ENCODE measurements at places on chromosomes 7 and 10.

DNA sequence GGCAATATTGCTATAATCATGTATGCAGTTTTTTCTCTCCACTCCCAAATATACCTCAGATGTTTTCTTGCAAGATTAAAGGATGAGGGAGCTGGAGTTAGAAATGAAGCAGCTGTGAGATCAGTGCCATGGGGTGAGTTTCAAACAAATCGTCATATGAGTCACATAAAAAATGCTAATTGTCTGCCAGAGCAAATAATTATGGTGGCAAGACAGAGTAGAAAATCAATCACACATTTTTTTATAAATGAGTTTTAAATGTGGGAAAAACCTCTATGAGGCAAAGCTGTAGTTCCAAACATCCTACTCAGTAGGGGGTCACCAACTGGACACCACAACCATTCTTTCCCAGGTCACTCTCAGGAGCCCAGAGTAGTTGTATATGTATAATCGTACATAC lies 55.3 kb downstream of the CH25H start:
- ATAC-seq: no peak

DNA sequence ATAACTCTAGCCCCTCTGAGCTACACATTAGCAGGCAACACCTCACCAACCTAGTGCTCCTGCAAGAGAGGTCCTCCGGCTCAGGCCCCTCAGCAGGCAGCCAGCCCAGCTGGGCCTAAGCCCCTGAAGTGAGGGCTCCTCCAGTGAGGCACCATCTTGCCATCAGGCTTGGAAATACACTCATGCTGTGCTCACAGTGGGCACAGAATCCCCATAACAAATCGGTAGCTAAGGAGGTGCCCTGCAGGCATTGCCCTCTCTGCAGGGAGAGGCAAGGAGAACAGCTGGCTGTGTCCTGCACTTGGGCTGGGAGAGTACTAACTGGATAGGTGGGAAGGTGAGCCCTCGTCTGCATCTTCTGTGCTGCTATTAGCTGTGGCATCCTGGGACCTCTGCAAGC lies 3.7 kb upstream of the C10orf71 start:
- no peak for ATAC-seq

GRCh38 chr10:69123306-69123746 lies 652 bp upstream of the VPS26A start:
- peak; percentile 87 for ATAC-seq

DNA sequence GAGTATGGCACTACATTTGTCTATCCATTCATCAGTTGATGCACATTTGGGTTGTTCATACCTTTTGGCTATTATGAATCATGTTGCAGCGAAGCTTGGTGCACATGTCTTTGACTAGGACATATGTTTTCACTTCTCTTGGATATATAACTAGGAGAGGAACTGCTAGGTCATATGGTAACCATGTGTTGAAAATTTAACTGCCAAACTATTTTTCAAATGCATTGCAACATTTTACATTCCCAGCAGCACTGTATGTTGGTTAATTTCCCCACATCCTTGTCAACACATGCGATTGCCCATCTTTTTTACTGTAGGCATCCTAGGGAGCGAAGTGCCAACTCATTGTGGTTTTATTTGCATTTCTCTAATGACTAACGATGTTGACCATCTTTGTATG lies 183.4 kb downstream of the PRKCQ start:
- ATAC-seq: peak; percentile 54

DNA sequence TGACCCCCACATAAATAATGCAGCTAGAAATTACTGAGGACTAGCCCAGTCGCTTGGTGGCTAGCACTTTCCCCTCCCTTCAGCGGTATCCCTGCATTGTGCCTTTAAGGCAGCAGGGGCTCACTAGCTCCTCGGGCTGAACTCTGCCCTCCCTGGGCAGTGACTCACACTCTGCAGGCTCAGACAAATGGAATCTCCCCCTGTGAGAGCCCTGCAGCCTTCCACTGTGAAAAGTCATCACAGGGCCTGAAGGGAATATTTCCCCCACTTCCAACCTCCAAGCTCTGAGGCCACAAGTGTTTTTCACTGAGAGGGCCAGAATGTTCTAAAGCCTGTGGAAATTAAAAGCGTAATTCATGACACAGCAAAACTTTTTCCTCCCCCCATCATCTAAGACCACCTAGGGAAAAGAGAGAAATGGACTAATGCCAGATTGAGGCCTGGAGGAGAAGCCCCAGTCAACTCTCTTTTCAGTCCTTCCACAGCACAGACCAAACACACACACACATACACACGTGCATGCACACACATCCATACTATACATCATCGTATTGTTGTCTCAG lies 93.6 kb upstream of the COL1A2 start:
- ATAC-seq: peak; percentile 93

DNA sequence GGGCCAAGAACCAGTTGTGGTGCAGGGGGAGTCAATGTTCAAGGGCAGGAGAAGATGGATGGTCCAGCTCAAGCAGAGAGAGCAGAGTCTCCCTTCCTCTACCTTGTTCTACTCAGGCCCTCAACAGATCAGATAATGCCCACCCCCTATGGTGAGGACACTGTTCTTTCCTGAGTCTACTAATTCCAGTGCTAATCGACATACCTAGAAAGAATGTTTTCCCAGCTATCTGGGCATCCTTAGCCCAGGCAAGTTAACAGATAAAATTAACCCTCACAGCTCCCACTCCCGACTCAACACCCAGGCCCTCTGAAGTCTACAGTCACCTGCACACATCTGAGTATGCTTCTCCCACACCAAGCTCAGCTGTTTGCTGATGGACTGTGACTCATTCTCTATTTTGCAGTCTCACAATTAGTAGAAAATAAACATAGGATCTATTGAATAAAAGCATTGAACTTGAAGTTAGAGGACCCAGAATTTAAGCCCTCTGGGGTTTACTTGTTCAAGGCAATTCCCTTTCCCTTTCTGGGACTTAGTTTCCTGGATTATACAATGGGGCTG lies 17.1 kb downstream of the COL13A1 start:
- no peak for ATAC-seq

- no peak for ATAC-seq
Measured at GRCh38 chr7:51701935-51702334, 385.3 kb upstream of the COBL start.

- no peak for ATAC-seq
Measured at GRCh38 chr10:5987747-5988146, 10.4 kb upstream of the IL15RA start.

GRCh38 chr7:19118636-19119371 lies 1.4 kb upstream of the TWIST1 start:
- ATAC-seq: peak; percentile 14

- peak; percentile 88 for ATAC-seq
Measured at GRCh38 chr10:88131511-88132139, 268.2 kb downstream of the PTEN start.

- no peak for ATAC-seq
Measured at GRCh38 chr7:129468087-129468486, 33.9 kb downstream of the STRIP2 start.

- ATAC-seq: no peak
Measured at GRCh38 chr7:76428149-76428823, 3.5 kb downstream of the ZP3 start.

DNA sequence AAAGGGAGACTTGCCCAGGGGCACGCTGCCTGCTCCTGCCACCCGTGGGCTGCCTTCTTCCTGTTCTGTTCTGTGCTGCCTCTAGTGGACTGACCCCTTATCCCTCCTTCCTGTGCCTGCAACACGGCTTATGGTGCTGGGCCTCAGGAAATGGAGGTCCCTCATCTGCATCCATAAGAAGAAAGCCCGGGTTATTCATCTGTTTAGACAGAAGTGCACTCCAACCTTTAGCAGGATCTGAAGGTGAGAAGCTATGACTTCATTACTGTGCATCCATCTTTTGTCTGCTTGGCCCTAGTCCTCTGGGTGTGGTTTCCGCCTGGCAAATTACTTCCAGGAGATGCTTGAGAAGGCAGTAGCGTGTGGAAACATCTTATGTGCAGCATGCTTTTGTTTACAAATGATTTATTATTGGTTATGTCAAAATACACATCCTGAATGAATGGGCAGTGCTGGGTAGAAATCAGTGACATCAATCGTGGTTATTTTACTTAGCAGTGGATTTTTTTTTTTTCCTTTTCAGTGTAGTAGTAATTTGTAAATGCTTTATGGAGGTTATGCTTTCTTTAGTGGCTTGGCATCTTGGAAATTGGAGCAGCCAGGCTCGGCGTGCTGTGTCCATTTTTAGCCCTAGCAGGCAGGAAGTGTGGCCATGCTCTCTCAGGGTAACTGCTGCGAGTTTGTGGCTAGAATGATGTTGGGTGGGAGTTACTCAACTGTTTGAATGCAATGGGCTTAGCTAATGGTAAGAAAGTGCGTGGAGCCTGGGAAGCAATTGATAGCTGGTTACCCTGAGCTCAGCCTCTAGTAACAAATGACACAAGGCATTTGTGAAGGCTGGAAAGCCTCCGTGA lies 12.7 kb downstream of the PTPRE start:
- peak; percentile 22 for ATAC-seq

- ATAC-seq: no peak
Measured at GRCh38 chr7:27409776-27410175, 167.2 kb downstream of the EVX1 start.

GRCh38 chr7:98368716-98369115 lies 32.2 kb downstream of the BAIAP2L1 start:
- no peak for ATAC-seq

GRCh38 chr7:27840313-27840712 lies 100.4 kb downstream of the TAX1BP1 start:
- no peak for ATAC-seq

GRCh38 chr7:132486274-132486610 lies 90.0 kb downstream of the PLXNA4 start:
- ATAC-seq: no peak

DNA sequence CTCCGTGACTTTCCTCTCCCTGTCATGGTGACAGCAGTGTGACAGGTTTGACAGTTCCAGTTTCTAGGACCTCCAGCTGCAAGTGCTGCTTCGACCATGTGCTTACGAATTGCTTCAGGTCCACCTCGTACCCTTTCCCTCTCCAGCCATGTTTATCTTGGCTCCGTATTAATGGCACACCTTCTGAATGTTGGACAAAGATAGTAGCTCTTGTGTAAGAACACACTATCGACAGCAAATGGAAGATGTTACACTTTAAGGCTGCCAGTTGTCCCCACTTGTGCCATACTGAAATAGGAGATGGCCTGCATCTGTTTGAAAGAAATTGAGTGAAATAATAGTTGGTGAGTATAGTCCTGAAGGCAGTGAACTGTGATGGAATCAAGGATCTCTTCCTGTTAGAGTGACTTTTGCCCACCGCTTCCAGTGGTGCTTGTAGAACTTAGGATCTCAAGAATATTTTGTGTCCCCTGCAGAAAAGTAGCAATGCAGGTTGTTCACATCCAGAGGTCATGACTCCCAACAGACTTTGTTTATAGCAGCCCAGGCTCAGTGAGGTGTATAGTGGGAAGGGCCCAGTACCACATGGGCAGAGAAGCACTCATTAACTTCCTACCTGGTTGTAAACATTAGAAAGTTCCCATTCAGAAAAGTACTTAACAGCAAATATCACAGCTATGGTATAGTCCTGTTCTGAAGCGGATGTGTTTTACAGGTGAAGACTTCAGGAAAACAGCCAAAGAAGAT lies 629.7 kb upstream of the GALNT17 start:
- no peak for ATAC-seq

DNA sequence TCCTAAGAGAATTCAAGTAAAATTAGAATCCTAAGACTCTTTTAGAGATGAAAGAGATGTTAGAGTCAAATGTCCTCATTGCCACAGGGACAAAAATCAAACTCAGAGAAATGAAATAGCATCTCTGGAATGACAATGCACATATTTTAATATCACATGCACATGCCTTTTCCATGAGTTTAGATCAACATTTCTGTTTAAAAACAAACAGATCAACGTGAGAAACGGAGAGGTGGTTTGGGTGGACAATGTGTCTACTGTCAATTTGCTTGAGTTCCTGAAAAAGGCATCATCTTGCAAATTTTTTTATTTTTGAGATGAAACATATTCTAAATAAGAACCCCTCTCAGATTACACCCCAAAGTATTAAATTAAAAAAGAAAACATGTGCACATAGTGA lies 130.0 kb downstream of the CHRM2 start:
- no peak for ATAC-seq

- ATAC-seq: no peak
Measured at GRCh38 chr7:69624435-69625230, 26.4 kb downstream of the AUTS2 start.

- no peak for ATAC-seq
Measured at GRCh38 chr10:129871966-129872365, 92.1 kb downstream of the EBF3 start.

DNA sequence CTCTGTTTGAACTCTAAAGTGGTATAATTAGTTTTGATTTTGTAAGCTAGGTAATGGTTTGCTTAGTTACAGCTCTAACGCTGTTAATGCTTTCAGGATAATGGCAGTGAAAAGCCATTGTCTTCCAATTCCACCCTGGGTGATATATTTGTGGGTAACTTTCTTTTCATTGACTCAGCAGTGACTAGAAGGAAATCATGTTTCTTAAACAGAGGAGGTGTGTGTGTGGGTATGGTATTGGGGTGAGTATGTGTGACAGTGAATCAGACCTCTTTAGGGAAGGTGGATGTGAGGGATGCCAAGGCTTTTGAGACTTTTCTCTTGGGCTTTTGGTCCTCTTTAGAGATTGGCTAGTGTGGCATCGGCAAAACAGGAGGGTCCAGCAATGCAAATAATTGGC lies 13.6 kb downstream of the ENTPD7 start:
- no peak for ATAC-seq

DNA sequence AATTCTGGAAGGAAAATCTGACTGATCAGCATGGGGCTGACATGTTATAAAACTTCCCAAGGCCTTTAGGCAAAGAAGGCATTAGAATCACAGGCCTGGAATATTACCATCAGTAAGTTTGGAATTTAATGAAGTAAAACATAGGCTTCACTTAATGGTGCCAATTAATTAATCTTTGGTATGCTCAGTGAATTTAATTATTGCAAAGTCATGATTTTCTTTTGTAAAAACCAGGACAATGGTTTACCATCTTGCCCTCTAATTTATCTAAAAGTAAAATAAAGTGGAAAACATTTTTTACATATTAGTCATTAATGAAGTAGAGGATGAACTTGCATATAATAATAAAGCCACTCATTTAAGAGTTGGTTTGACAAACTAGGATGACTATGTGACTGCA lies 220.3 kb downstream of the SEC23IP start:
- no peak for ATAC-seq

GRCh38 chr10:114624951-114625780 lies 32.9 kb downstream of the ABLIM1 start:
- ATAC-seq: no peak

GRCh38 chr7:45709168-45710042 lies 135.2 kb downstream of the ADCY1 start:
- no peak for ATAC-seq
